Neuronal stem cell (in vitro differentiated cells): ENCODE measurements at places on chromosomes 12 and 14.

DNA sequence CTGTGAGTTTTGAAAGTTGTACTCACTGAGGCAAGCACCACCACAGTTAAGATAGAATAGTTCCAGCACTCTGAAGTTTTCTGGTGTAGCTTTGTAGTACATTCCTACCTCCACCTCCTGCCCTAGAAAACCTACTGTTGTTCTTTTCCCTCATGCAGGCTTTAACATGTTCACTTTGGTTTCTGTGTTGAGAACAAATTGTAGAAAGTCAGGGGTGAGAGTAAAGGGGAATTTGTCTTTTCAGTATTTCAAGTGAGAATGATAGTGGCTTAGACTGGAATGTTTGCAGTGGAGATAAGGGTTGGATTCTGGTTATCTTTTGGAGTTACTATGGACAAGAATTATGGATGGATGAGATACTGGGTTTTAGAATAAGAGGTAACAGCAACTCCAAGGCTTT lies 67.2 kb downstream of the AEBP2 start:
- no peak for DNase-seq

DNA sequence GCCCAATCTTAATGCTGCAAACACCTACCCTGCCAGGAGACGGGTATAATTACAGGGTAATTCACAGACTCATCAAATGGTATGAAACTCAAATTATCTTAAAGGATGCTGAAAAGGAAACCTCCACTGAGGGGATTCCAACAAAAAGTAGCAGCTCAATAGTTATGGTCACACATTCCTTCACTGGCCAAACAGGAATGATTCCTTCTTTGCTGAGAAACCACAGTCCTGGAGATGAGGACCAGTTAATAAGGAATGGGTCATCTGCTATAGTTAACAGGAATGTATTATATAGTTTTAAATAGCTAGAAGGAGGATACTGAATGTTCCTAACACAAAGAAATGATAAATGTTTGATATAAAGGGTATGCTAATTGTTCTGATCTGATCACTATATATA lies 136.9 kb downstream of the STXBP6 start:
- no peak for DNase-seq

GRCh38 chr12:82415402-82415801 lies 57.1 kb downstream of the METTL25 start:
- no peak for DNase-seq

GRCh38 chr12:12764824-12765223 lies 20.6 kb upstream of the APOLD1 start:
- no peak for DNase-seq
